ENCODE measurements at places on chromosomes 2 and 18.
A peak's percentile ranks its signal among the peaks of the same experiment; 100 is the strongest.

DNA sequence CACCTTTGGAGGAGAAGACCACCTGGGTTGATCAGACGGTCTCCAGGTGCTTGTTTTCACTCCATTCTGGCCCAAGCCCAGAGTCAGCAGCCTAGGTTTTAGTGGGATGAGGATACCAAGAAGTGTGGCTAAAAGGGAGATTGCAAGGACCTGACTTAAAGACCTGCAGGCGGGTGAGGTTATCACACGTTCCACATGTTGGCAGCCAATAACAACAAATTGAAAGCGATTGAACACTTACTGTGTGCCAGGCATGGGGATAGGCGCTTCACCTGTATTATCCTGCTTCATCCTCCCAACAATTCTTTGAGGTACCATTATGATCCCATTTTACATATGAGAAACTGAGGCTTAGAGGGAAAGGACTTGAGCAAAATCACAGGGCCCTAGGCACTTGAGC, 5.0 kb downstream of the ARL4C start:
- DNase-seq, result no peak

GRCh38 chr2:158761621-158762020, 33.5 kb upstream of the DAPL1 start:
- peak; percentile 18 for DNase-seq

- DNase-seq, result no peak
Observed at GRCh38 chr2:177291701-177292100, 27.2 kb upstream of the NFE2L2 start.

GRCh38 chr2:8581601-8582041, 100.2 kb upstream of the ID2 start:
- DNase-seq, result no peak

GRCh38 chr2:19251554-19251953, 106.9 kb downstream of the OSR1 start:
- DNase-seq, result no peak

DNA sequence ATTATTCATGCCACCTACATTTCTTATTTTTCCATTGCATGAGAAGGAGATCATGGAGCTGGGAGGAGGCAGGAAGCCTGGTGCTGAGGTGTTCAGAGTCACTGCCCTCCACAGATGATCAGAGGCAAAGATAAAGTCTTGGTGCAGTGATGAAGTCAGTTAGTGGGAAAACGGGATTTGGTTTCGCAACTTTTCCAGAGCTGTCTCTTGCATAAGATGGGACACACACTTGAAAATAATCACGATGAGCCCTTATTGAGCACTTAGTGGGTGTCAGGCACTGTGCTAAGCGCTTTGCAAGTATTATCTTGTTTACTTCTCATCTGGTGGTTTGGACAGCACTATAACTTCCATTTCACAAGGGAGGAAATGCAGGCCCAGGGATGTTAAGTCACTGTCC, 222.1 kb upstream of the SMAD2 start:
- no peak for DNase-seq

- DNase-seq, result no peak
Observed at GRCh38 chr2:219765231-219765911, 137.9 kb downstream of the SLC4A3 start.

- no peak for DNase-seq
Observed at GRCh38 chr2:33229646-33230045, 246.8 kb upstream of the RASGRP3 start.

DNA sequence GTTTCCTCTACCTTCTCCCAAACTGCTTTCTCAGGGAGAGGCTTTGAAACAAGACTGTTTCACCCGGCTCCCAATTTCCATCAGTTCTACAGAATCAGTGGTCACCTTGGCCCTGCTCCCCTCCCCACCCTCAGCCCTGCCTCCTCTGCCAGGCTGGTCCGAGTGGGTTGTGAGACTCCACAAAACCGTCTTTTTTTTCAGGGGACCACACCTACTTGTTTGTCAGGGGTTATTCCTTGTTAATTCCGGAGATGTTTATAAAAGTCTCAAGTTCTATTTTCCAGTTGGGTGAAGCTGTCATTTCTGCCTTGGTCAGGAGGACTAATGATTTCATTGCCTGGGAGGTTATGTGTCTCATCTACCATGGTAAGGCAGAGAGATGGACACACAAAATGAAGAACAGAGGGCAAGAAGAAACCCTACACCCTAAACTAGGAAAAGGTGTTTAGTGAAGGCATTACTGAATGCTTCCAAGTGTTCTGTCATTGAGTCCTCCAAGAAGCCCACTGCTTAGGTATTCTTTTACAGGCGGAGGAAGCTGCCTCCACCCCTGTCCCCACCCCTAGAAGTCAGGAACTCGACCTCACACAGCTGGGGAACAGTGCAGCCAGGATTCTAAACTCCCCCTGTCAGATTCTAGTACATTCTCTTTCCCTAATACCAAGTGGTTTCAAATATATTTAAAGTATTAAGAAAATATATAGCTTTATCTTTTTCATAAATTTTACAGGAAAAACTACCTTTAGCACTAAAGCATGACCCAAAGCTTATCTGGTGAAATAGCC, 46.3 kb downstream of the COPS8 start:
- DNase-seq, result no peak

DNA sequence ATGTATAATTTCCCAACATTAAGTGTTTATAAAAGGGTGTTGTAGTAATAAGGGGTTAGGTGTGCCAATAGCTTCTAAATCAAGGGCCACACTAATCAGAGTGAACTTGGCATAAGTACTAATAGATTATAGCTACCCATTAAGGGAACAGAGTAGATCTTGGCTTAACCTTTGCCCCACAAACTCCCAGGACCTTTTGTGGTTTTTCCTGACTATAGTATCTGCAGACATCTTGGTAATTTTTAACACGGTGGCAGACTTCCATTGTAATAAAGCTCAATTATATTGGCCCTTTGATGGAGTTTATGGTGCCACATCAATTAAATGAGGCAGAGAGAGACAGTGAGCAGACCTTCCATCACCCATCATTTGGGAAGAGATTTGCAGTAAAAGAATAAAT, 358.5 kb upstream of the HNRNPA3 start:
- no peak for DNase-seq

- no peak for DNase-seq
Observed at GRCh38 chr18:489244-490023, 11.1 kb downstream of the COLEC12 start.

GRCh38 chr2:23693606-23693951, 233.3 kb downstream of the ATAD2B start:
- DNase-seq, result no peak

DNA sequence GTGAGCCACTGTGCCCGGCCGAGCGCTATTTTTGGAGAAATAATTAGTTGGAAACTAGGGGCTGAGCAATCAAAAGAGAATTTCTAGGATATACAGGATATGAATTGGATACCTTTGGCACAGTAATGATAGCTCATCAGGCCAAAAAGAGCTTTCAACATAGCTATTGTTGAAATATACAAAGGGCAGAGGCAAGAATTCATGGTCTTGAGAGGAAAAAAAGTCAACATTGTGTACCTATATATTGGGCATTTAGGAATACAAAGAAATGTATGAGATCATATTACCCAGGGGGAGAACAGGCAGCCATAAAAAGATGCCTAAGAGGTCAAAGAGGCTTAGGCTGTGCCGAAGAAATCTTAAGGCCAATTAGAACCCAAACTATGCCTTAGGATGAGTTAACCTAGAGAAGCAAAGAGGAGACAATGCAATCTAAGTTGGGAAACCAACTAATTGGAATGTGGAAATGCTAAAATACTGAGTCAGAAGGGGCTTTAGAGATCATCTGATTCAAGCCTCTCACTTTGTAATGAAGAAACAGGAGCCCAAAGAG, 99.0 kb downstream of the RBBP8 start:
- DNase-seq, result no peak

DNA sequence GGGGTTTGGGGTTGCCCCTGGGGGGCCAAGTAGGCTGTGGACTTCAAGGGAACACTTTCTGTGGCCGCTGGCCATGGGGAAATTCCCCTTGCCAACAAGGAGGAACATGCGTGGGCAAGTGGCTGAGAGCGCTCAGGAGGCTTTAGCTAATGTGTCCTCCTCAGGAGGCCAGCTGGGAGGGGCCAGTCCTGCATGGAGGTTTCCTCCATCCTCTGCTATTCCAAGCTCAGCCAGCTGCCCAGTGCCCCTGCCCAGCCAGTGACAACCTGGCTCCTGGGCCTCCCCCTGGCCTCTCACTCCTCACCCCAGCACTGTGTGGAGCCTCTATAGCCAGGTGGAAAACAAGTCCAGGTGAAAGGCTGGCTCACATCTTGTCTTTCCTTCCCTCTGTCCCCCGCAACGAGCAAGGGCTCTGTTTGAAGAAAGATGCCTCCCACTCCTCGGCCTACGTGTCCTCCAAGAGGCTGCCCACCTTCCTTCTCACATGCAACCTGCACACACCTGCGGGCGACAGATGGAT, 64.4 kb upstream of the DAPL1 start:
- DNase-seq, result no peak

DNA sequence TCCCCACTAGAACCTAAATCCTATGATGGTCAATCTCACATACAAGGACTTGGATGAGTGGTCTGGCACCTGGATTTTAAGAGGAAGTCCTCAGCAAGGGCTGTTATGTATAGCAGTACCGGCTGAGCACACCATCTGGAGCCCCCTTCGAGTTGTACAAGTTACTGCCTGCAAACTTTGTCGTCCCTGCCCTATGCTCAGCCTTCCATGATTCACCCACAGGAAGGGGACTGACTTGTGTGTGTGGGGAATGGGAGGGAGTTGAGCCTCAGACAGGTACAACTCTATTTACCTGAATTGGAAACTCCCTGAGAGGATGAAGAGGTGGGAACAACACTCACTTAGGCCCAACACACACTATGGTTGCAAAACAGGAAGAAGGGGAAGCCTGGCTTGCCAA, 186.6 kb downstream of the MYO5B start:
- no peak for DNase-seq

- no peak for DNase-seq
Observed at GRCh38 chr2:177143444-177143843, 69.2 kb upstream of the HNRNPA3 start.

DNA sequence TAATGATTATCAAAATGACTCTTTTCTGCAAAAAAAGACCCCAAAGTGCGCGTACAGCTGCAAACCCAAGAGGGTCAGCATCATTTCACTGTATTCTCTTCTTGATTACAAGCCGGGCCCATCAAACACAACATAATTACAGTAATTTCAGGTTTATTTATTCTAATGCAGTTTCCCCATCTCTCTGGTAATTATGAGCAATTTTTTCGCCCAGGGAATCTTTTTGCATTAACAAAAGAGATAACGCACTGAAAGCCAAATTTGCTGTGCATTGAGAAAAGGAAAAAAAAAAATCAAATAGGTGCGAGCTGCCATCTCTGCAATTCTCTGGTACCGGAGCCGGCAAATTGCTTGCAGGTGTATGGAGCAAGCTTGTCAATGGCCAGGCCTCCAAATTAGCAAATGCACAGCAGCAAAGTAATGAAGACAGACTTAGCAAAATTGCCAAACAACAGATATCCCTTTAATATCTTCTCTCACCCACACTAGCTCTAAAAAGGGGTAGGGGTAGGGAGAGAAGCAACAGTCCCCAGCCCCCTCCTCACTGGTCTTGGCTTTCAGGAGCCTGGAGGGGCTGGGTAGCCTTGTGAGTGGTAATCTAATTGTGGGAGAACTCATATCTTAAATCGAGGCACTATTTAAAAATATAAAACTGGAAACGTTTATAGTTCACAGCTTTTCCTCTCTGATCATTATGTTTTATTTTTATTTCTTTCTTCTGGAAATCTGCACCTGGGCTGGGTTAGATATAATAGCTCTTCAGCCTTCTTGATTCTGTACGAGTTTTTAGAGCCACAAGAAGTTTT, 6.7 kb downstream of the DLX1 start:
- DNase-seq, result no peak

- no peak for DNase-seq
Observed at GRCh38 chr18:57957210-57957609, 86.8 kb upstream of the NEDD4L start.

- no peak for DNase-seq
Observed at GRCh38 chr2:132929786-132930185, 259.8 kb upstream of the LYPD1 start.

GRCh38 chr2:141557329-141558095, 573.3 kb downstream of the LRP1B start:
- DNase-seq, result peak; percentile 87

- DNase-seq, result no peak
Observed at GRCh38 chr18:73043611-73044010, 175.8 kb upstream of the NETO1 start.

DNA sequence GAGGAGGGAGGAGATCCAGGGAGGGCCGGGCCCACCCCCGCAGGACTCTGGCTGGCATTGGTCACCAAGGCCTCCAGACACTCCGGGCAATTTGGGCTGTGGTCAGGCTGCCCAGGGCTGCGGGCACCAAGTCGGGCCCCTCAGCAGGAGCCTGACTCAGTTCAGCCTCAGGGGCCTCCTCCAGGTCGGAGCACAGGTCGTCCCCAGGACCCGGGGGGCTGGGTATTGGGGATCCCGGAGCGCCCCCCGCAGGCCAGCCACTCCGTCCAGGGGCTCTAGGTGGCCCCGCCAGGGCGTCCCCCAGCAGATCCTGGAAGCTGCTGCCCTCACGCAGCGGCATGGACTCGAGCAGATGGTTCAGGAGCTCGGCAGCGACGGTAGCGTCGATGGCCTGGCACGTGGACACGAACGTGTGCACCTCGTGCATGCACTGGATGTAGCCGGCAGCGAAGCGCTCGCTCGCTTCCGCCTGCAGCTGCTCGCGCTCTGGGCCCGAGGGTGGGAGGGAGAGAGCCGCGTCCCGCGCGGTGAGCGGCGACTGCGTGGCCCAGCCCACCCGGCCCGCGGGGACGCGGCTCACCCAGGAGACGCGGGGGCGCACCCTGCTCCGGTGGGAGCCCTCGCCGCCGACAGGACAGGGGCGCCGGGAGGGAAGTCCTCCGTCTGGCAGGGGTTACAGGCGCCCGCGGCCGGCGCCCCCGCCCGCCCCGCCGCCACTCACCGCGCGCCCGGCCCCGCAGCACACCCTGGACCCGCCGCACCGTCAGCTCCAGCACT, 884 bp downstream of the HES6 start:
- DNase-seq, result no peak

DNA sequence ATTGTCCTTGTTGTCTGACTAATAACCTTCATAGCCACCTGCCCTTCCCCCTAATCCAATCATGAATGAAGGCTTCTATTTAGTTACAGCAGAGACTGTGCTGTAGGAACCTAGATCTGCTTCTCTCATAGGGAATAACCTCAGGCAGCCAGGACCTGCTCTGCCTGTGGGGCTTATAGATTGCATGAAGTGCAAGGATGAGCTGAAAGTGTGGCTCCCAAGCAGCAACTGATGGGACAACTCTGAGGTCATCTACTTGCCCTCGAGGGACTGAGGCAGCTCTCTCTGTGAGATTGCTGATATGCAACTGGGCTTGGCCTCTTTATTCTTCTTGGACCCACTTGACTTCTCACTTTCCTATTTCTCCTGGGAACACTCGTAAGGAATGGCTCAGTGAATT, 23.8 kb upstream of the SLC38A11 start:
- DNase-seq, result no peak

DNA sequence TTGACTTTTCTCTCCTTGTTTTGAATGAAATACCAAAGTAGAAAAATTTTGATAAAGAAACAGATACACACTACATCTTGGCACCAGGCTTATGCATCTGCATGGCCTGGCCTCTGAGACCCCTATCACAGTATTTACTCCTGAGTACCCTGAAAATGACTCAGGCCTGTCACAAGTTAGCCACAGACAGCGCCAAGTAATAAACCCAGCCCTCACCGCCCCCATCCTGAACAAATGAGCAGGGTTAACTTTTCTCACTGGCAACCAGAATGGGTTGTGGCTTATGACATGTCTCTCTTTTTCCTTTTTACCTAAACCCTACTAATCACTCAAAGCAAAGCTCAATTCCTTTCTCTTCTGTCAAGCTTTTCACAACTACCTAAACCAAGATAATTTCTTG, 35.3 kb downstream of the SPRED2 start:
- no peak for DNase-seq
